ENCODE measurements at places on chromosomes 6 and 20.
A peak's percentile ranks its signal among the peaks of the same experiment; 100 is the strongest.

DNA sequence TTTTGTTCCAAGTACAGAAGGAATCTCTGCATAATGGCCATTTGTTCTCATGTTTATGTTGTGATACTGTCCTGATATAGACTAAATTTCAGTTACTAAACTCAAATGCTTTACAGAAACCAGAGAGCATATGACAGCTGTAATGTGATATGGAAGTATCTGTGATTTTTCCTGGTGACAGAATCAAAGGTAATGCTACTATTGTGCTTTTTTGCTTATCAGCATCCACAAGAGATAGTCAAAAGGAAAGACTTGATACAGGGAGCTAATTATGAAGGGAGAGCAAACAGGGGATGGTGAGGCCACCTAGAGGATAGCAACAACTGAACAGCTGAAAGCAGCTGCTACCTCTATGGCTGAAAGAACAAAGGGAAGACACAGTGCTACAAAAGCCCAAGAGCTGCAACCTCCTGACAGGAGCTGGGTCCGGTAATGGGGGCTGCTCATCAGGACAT lies 181.4 kb downstream of the PHF3 start:
- no peak for DNase-seq

DNA sequence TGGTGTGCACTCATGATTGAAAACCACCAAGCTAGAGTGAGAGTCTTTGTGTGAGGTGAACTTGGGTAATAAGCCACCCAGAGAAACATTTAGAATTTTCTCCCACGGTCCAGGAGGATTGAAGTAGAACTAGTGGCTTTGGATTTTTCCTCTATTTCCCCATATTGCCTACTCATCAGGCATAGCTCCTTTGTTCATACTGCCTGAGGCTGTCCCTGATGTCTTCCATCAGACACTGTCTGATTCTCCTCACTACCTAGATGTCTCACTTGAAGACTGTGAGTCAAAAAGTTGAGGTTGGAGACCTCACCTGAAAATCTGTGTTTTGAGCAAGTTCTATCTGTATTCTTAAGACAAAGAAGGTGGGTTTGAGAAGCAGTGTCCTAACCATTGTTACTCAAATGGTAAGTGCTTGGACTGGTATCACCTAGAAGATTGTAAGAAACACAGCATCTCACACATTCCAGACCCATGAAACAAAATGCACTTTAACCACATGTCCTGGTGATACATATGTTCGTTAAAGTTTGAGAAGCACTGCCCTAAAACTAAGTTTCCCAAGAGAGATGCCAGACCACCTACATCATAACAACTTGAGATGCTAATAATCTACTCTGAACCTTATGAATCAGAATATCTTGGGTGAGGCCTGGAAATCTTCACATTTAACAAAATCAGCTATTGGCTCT lies 523.4 kb upstream of the BTBD3 start:
- DNase-seq: peak; percentile 84

- DNase-seq: no peak
Measured at GRCh38 chr6:25534942-25535631, 116.9 kb upstream of the SCGN start.

GRCh38 chr6:144265061-144265357 lies 20.1 kb upstream of the UTRN start:
- DNase-seq: no peak

GRCh38 chr6:153625089-153625488 lies 414.0 kb upstream of the OPRM1 start:
- no peak for DNase-seq

- peak; percentile 31 for DNase-seq
Measured at GRCh38 chr6:86969573-86969972, 32.2 kb downstream of the HTR1E start.

GRCh38 chr6:67210450-67210849 lies 1424.6 kb upstream of the ADGRB3 start:
- DNase-seq: no peak
